ENCODE measurements at places on chromosomes 5 and 9.

GRCh38 chr5:152379331-152379730 is 25.7 kb downstream of the NMUR2 start:
- no peak for DNase-seq

DNA sequence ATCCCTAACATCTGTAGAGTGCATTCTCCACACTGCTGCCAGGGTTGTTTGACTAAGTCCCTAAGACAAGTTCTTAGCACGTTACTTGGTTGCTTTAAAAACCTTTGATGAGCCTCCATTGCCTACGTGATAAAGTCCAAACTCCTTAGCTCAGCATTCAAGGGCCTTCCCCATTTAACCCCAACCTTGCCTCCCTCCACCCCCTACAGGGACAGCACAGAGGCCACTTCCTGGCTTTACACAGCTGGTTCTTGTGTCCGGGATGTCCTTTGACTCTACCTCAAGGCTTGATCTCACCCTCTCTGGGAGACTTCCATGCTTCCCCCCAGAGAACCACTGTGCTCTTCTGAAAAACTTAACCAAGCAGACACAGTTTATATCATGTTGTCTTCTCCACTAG is 29.4 kb downstream of the FAM240B start:
- no peak for DNase-seq

- no peak for DNase-seq
Observed at GRCh38 chr5:144201588-144201987, 30.9 kb downstream of the KCTD16 start.

DNA sequence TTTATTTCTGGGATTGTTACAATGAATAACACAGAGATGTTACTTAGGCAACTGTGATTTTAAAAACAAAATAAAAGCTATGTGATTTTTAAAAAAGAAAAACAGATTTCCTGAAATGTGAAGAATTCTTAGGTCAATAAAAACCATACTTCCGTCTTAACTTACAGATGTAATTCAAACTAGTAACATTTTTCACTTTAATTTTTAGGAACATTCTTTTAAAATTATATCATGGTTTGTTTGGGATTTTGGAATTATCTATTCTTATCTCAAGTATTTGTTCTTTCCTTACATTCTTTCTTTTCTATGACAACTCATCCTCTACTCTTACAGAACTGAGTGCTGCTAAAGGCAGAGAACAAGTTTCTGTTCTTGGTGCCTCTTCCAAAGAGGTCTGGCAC is 159.5 kb downstream of the RAPGEF6 start:
- no peak for DNase-seq

DNA sequence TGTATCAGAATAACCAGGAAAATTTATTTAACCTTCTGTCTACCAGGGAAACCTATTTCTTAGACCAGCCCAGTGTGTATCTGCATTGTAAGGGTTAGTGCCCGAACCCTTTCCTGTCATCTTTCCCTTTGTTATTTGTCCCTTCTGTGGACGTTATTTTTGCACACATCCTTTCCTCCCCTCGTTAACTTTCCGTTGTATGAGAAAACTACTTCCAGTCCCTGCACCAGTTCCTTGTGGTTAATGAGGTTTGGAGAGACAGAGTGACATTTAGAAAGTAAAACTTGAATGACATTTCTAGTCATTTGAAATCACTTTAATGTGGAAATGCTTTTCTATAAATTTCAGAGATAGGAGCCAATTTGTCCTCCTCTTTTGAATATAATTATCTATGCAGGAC is 4.3 kb upstream of the IFNB1 start:
- no peak for DNase-seq

GRCh38 chr5:158273035-158273434 is 414.1 kb upstream of the CLINT1 start:
- DNase-seq: no peak

All from foreskin keratinocyte (primary cell).